Fibroblast of skin of abdomen (primary cell): ENCODE measurements at places on chromosomes 16 and 17.

GRCh38 chr17:7041607-7042500 is 2.0 kb downstream of the SLC16A11 start:
- DNase-seq, result no peak

GRCh38 chr16:3138342-3138741 is 3.5 kb downstream of the ZNF213 start:
- no peak for DNase-seq

DNA sequence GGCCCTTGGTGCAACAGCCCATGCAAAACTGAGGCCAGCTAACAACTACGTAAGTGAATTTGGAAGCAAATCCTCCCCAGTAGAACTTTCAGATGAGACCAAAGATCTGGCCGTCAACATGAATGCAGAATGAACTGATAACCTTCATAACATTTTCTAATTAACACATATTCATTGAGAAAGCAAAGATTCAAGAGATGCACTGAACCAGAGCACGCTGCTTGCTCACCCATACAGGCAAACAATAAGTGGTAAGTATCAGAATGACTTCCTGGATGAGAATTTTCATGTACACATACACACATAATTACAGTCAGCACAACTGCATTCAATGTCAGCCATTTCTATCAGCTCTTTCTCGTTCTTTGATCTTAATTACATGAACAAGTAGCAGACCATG is 30.6 kb downstream of the XYLT1 start:
- DNase-seq, result no peak

- DNase-seq, result no peak
Observed at GRCh38 chr17:145671-146541, 8.5 kb downstream of the SCGB1C2 start.

DNA sequence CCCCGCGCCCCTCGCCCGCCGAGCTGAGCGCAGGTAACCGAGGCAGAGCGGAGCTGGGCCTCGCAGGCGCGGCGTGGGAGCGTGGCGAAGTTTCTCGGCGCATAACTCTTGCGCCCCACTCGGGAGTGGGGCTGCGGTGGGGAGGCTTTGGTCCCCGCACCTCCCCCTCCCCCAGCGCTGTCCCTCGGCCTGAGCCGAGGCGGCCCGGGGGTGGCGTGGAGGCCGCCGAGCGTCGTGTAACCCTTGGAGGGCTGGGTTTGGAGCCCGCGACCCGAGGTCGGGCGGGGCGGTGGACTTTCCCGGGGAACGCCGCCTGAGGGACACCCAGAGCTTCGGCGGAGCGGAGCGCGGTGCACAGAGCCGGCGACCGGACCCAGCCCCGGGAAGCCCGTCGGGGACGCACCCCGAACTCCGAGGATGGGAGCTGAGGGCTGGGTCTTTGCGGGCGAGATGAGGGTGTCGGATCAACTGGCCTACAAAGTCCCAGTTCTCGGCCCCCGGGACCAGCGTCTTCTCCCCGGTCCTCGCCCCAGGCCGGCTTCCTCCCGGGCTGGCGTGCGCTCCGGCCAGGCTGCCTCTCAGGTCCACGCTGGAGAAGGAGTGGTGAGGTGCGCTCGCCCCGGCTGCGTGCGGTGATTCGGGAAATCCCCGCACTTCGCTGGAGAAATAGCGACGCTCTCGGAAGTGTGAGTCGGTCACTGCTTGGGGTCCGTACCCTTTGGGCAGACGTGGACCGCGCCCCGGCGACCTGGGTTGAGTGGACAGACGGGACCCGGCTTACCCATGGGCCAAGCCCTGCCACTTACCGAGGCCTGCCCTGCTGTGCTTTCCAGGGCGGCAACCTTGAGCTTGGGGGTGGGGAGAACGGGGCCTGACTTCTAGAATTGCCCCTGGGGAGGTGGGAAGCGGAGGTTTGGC is 168.4 kb downstream of the RAB11FIP4 start:
- DNase-seq, result no peak

GRCh38 chr16:1109648-1110047 is 13.6 kb upstream of the C1QTNF8 start:
- DNase-seq, result no peak

- DNase-seq, result no peak
Observed at GRCh38 chr17:39660397-39661385, 4.5 kb upstream of the TCAP start.

DNA sequence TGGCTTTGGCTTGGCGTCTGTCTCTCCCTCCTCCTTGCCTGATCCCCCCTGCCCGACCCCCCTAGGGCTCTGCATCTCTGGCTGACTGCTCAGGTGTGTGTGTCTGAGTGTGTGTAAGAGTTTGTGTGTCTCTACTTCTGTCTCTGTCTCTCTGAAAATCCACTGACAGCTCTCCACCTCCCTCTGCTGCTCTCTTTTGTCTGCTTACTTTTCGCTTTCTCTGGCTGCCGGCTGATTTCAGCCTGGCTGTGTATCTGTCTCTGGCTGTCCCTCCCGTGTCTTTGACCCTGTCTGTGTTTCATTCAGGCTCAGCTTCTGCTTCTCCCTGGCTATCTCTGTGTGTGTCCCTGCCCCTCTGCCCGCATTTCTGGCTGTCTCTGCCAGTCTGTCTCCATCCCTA is 3.8 kb upstream of the SPEM1 start:
- no peak for DNase-seq

- DNase-seq, result peak; percentile 10
Observed at GRCh38 chr16:55668340-55669281, 12.8 kb downstream of the SLC6A2 start.

GRCh38 chr16:20385844-20386832 is 18.4 kb downstream of the PDILT start:
- peak; percentile 29 for DNase-seq

GRCh38 chr16:10584981-10585438 is 4.6 kb upstream of the EMP2 start:
- DNase-seq, result peak; percentile 80

DNA sequence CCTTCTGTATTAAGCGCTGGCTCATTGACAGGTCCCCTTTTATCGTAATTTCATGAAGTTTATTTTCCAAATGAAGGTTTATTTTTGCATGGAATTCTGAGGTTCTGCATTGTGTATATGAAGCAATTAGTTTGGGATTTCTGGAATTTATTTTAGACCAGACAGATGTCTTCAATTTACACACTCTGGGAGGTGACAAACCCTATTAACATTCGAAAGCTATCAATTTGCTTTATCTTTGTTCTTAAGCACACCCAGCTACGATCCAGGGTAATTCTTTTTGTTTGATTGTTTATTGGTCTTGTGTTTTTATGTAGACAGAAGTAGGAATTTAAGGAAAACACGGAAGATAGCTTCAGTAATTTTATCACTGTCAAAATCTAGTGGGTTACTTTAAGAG is 264.6 kb downstream of the HS3ST3A1 start:
- peak; percentile 84 for DNase-seq

- no peak for DNase-seq
Observed at GRCh38 chr17:48261297-48261880, 153.8 kb downstream of the SNX11 start.

- no peak for DNase-seq
Observed at GRCh38 chr16:47611848-47612493, 150.8 kb downstream of the PHKB start.

- DNase-seq, result no peak
Observed at GRCh38 chr16:90023078-90023447, 3.8 kb upstream of the DBNDD1 start.

DNA sequence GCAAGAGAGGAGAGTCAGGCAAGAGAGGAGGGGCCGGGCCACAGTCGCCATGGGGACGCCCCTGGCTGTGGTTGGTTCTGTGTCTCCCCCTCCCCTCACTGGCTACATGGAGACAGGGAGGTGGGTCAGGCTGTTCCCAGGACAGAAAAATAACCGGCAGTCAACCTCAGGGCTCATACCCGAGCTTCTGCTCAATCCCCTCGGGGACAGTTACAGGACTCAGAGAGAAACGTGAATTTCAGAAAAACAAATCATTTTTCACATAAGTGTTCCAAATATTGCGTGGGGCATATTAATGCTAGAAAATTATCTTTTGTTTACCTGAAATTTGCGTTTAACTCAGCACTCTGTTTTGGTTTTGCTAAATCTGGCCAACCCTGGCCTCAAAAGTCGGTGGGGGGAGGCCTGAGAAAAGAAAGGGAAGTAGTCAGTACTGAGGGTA is 22.2 kb upstream of the CPSF4L start:
- peak; percentile 20 for DNase-seq

GRCh38 chr17:27466743-27467375 is 10.6 kb downstream of the KSR1 start:
- no peak for DNase-seq
